Left kidney (tissue), 8 donors: ENCODE measurements at places on chromosomes 12 and 14. TPM values are rescaled to one million over a fixed set of nuclear protein-coding genes. Genes with fewer than 3 reads are reported as not detected.

GRCh38 chr12:114347861-114348260, 58.1 kb downstream of the TBX5 start:
- no peak for DNase-seq

GRCh38 chr12:38149395-38150073, 167.0 kb upstream of the ALG10B start:
- DNase-seq = no peak

- no peak for DNase-seq
These were observed 143.6 kb downstream of the PAWR start for GRCh38 chr12:79547044-79547734.

- DNase-seq = no peak
These were observed 45.7 kb upstream of the KCNA5 start for GRCh38 chr12:4997939-4998338.

- no peak for DNase-seq
These were observed 96.0 kb downstream of the CNTN1 start for GRCh38 chr12:40788276-40788675.

DNA sequence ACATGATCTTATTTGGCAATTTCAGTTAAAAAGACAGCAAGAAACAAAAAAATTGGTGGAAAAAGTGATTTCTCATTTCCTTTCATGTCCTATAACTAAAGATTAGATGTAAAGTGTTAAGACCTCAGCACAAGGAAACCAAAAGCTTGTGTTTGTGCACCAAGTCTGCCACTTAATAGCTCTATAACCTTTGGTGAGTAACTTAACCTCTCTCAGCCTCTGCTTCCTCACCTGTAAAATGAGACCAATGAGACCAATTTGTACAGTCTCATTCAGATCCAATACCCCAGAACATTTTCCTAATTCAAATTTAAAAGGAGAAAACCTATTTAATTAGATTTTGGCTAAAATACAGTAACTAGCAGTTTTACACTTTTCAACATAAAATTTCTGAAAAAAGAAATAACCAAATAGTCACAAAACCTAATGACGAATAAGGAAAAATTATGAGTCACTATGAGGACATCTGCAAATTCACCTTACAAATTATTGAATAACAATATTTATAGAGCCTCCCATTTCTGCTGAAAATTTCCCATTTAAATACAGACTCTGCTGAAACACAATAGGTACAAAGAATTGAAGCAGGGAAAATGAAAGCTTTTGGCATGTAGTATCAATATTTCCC, 71.1 kb downstream of the EPS8 start:
- DNase-seq = no peak

DNA sequence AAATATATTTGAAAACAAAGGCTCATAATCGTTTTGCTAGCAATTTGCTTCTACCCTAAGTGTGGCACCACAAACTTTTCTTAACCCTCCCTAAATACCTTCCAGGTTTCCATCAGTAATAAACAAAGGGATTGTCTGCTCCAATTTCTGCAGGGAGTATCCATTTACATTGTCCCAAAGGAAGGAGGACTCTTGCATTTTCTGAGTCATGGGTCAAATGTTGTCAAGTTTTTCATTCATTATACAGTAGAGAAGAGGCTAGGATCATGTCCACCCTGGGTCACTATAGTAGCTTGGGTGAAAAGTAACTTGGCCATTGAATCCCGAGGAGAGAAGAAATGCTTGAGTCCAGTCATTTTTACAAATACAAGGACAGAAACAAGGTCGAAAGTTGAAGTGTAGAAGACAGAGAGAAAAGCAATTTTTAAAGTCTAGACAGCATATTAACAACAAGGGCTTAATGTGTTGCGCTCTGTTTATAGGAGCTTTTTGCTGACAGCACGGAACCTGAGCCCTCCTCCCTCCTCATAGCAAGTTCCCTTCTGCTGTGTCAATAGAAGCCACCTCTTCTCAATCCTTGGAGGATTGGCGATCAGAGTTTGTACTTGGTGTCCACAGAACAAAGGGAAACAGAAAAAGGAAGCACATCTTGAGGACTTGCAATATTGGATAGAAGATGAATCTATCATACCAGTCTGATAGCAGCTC, 53.1 kb downstream of the TMEM30B start:
- no peak for DNase-seq

- peak; percentile 62 for DNase-seq
These were observed 3.6 kb downstream of the TNFAIP2 start for GRCh38 chr14:103126873-103127304.

- DNase-seq = no peak
These were observed 159.7 kb upstream of the NTF3 start for GRCh38 chr12:5272018-5272785.

DNA sequence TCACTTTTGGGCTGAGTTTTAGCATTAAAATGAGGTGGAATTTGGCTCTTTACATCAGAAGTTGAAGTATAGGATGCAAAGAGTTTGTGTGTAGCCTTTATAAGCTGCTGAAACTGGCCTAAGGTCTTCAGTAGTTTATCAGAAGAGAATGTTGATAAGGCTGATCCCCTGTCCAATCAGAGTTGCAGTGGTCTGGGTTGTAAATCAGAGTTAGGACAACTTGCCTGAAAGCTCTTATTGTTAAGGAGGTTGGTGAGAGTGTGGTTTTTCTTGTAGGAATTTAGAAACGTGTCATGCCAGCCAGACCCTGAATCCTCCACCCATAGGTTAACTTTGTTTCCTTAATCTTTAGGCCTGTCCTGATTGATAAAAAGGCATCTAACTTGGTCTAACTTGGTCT, 143.5 kb downstream of the ST8SIA1 start:
- no peak for DNase-seq

DNA sequence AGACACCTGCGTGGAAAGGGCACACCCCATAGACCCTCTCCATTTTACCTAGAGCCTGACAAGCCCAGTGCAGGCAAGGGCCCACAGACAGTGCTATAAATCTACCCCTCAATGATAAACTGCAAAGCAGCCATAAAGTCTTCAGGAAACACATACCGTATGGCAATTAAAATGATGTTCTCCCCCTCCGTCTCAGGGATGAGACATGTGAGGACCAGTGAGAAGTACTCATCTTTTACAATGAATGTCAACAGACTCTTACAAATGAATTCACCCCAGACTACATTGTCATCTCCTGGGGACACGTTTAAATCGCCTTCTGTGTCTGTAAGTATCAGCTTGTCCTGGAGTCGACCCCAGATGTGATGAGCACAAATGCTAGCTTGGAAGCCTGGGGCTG, 362.7 kb downstream of the ADGRD1 start:
- no peak for DNase-seq

RHOJ gene
- 21.8 TPM for polyA plus RNA-seq

CLEC9A gene
- polyA plus RNA-seq = 0.76 TPM
